ENCODE measurements at places on chromosomes 1 and 21.

DNA sequence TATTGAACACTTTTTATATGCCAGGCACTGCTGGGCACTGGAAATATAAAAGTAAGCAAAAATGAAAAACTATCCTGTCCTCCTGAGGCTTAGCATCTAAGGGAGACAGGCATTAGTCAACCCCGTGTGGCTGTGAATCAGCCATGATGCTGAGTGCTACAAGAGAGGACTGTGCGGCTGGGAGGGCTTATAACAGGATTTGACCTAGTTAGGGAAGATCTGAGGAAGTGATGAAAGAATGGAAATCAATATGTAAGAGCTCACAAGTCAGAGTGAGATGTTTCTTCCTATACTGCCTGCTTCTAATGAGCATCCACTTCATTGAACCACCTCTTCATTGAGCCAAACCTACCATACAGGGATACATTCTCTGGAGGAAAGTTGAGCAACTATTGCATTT, 15.1 kb downstream of the TRIM45 start:
- DNase-seq, result peak; percentile 68

DNA sequence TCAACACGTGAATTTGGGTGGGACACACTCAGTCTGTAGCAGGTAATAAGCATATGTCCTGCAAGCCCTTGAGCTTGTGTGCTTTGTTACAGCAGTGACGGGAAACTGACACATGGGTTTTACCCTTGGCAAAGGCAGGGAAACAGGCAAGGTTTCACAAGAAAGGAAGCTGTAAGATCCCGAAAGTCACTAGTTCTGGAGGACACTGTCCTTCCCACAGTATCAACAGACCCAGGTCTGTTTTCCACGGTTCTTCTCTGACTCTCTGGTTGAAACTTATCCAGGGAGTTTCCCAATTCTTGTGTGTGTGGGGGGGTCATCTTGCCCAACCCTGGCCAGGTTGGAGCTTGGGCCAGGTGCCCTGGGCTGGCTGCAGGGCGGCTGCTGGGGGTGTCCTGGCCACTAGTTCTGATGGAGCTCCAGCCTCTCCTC, 29.3 kb upstream of the ZBTB21 start:
- DNase-seq, result peak; percentile 79

DNA sequence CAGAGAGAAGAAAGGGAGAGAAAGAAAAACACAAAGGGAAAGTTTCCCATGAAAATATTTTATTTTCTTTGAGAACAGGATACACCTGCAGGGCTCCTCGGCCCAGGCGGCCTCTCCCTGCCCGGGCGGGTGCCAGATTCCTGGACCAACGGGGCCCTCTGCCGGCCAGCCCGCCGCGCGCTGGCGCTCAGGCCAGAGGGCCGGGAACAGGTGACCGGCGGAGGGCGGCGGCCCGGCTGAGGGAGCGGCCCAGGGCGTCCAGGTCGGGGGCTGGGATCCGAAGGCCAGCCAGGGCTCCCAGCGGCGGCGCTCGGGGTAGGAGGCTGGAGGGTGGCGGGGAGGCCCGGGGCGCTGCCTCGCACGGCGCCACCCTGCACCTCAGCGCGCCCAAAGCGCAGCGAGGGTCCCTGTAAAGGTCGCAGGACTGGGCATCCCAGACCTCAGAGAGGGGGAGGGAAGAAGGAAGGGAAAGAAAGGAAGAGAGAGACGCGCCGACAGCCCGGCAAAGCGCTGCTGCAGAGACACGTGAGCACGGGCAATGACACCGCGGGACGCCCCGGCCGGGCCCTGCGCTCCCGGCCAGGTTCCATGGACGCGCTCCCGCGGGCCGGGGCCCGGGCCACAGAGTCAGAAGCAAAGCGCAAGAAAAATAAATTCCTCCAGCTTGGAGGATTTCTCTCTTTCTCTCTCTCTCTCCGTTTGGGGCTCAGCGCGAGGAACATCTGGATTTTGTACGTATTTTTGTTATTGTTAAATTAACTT, 927 bp downstream of the WNT9A start:
- peak; percentile 72 for DNase-seq

GRCh38 chr1:22814176-22815042, 103.8 kb downstream of the EPHB2 start:
- DNase-seq, result no peak

- no peak for DNase-seq
Measured at GRCh38 chr1:156394835-156395461, 25.9 kb downstream of the RHBG start.

DNA sequence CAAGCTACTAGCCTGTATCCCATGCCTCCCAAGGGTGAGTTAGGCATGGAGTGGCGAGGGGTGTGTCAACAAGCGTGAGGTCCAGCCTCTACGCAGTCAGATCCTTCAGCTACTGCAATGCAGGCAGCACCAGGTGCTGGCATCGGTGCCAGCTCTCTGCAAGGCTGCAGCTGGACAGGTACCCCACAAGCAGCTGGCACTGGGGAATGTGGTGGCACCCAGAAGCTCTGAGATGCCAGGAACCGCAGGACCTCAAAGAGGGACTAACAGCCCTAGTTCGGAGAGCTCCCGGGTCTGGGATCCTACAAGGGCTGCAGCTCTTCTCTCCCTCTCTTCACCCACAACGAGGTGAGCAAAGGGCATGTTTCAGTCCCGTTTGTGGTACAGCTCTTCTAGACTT, 974.5 kb downstream of the LTN1 start:
- DNase-seq, result no peak
